ENCODE measurements at places on chromosomes 13 and 19.

GRCh38 chr13:43776501-43777079, 10.2 kb downstream of the ENOX1 start:
- DNase-seq = no peak

DNA sequence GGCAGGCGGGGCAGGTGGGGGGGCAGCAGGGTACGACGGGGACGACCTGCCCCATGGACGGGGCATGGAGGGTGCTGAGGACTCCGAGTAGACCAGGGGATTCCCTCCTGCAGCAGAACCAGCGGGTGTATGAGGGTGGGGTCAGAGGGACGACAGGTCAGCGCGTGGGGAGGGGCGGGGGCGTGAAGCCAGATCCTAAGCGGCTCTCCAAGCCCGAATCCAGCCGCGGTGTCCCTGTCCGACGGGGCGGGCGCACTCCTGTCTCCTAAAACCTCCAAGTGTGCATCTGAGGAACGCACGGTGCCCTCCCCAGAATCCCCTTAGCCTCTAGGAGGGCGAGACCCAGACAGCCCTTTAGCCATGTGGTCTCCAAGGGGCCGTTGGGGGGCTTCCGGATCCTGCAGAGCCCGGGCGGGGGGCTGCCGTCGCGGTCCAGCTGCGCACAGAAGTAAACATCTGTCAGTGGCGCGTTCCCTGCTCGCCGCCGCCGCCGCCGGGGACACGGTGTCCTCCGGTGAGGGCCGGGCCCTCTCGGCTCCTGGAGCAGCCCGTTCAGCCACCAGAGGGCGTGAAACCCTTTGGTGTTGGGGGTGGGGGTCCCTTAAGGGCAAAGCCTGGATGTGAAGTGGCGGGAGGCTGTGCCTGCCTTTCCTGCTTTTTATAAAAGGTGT, 730 bp downstream of the NRTN start:
- peak; percentile 67 for DNase-seq

GRCh38 chr13:83733293-83733692, 149.0 kb downstream of the SLITRK1 start:
- DNase-seq = no peak

GRCh38 chr19:30785458-30786137, 413.4 kb downstream of the ZNF536 start:
- DNase-seq = peak; percentile 2

- DNase-seq = no peak
These were observed 54.8 kb upstream of the UQCRFS1 start for GRCh38 chr19:29267701-29268100.

- DNase-seq = no peak
These were observed 58.9 kb downstream of the UBL3 start for GRCh38 chr13:29791508-29791907.

DNA sequence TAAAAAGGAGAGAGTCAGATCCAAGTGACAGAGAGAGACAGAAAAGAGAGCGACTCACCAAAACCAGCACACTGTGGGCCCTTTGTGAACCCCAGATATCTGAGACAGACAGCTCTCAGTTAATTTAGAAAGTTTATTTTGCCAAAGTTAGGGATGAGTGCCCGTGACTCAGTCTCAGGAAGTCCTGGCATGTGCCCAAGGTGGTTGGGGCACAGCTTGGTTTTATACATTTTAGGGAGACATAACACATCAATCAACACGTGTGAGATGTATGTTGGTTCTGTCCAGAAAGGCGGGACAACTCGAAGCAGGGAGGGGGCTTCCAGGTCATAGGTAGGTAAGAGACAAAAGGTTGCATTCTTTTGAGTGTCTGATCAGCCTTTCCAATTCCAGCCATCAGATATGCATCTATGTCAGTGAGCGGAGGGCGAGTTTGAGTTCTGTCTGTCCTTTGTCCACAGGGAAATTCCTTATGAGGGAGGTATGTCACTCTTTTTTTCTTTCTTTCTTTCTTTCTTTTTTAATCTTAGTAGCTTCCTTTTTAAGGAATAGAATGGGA, 37.2 kb upstream of the ATP11A start:
- DNase-seq = no peak

- no peak for DNase-seq
These were observed 20.8 kb downstream of the PRAM1 start for GRCh38 chr19:8481616-8482015.

DNA sequence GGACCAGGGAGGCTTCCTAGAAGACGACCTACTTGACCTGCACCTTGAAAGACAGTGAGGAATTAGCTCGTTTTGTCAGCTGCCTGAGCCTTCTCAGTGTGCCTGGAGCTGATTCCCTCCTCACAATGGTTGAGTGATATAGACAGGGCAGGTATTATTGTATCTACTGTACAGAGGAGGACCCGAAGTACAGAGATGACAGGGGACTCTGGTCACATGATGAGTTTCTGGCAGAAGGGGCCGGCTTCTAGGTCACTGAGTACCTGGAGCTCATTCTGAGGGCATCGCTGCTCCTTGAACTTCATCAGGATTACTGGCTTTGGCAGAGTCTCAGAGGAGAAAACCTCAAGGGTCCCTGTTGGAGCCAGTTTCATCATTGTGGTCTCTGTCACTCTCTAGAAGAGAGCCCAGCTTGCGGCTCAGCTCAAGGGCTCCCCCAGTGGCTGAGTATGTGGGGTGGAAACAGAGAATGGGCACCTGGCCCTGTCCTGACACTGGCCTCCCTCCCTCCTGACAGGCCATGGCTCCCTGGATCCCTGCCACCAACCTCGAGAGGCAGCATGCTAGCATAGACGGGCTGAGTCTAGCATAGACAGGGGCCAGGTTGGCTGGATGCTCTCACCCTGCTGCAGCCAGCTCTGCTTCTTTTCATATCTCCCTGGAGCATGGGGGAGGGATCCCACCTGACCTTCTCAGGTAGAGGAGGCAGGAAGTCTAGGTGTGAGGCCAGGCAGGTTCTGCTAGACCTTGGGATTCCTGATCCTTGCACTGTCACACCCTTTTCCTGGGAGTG, 38.7 kb downstream of the NFIX start:
- DNase-seq = peak; percentile 70

DNA sequence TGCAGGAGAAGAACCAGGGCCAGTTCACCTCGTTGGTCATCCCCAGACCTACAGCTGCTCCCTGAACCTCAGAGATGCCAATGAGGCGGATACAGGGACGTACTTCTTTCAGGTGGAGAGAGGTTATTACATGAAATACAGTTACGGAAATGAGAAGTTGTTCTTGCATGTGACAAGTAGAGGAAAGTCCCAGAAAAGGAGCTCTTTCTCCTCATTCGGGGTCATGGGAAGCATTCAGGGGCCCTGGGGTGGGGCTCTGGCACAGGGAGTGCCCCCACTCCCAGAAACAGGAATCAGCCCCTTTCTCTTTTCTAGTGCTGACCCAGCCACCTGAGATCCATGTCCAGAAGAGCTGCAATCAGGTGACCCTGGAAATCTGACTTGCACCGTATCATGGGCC, 4.5 kb upstream of the SIGLEC9 start:
- no peak for DNase-seq

DNA sequence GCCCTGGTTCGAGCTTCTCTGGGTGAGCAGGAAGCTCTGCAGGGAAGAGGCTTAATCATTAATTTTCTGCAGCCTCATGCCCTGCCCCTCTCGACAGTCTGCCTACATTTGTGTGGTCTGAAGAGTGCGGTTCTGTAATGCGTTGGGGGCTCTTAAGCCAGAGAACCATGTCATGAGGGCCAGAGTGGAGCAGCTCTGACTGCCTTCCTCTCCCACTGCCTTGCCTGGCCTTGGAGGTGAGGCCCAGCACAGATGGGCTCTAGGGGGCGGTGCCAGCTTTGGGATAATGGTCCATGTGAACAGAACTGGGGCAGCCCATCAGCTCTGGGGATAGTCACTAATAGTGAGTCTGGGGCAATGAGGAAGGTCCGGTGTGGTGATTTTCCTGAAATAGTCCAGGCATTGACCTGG, 5.7 kb downstream of the FGF9 start:
- no peak for DNase-seq

GRCh38 chr13:24281188-24282008, 28.0 kb upstream of the C1QTNF9 start:
- no peak for DNase-seq

- no peak for DNase-seq
These were observed 125.9 kb downstream of the COL4A2 start for GRCh38 chr13:110433014-110433413.

GRCh38 chr19:16342002-16342715, 17.5 kb downstream of the KLF2 start:
- DNase-seq = peak; percentile 52

DNA sequence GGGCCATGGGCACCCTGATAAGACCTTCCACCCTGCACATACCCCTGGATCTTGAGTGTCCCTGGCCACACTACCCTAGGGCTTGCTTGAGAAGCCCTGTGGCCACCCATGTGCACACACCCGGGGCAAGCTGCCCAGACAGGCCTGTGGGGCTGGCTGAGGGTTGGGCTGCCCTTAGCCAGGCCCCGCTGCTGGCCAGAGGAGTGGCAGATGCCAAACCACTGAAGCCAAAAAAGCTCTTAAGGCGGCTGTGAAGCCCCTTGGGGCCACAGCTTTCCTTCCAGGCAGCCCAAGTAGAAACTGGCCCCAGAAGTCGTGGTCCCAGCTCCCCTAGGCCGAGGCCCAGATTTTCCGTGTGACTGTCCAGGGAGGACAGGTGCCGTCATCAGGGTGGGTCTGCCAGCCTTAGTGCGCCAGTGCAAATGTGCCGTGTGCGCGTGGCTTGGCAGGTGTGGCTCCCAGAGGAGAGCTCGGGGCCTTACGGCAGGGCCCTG, 14.8 kb downstream of the CEBPG start:
- DNase-seq = no peak
